ENCODE measurements at places on chromosomes 12 and 14.

DNA sequence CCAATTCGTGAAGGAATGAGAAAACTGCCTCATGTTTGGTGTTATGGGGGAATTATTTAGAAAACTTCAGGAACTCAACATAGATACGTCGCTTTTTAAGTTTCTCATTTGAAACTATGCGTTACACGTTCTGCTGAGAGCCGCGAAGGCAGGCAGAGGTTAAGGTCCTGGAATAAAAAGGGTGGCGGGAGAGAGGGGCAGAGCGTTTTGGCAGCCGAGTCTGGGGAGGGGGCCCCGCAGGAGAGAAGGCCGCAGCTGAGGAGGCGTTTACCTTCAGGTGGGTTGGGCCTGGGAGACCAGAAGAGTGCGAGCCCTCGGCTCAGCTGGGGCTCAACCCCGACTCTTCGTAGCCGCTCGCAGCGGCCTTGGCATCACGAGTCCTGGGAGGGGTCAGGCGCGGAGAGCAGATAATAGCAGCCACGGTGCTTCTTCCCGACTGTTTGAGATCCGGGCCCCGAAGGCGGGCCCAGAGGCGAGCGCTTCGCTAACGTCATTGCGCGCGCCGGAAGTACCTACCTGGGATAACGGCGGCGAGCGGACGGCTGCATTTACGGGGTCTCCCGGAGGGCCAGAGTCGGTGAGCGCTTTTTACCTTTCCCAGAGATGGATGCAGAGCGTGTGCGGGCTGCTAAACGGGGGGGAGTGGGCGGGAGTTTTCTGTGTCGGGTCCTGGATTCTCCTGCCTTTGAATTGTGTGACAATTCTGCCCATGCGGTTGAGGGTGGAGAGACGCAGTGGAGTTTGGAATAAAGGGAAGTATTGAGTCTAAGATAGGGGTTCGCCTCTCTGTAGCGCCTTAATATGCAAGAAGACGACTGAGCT, at the start of the genes PPHLN1 and ZCRB1:
PPHLN1 (plus strand) TSS at position 515 of the 822 bp plus-strand sequence. CDS start 9,736 bp downstream, outside the sequence.
ZCRB1 (minus strand) TSS at position 442 of the 822 bp plus-strand sequence. CDS start 1,992 bp downstream, outside the sequence.
- DNase-seq, result peak; percentile 68

DNA sequence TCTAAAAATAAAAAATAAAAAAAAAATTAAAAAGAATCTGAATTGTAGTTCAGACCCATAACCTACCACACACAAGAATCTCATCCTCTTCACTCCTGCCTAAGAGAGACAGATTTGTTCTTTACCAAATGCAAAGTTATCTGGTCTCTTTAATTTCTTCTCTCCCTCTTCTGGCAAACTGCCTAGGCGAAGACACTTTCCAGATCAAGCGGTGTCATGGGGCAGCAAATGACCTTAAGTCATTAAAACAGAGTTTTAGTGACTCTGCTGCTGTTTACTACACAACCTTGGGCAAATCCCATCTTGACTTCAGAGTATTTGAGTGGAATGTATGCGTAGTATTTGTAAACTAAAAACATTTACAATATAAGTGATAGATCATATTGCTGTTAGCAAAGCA, 60.9 kb upstream of the NID2 start:
- DNase-seq, result peak; percentile 34

GRCh38 chr12:49294804-49295081, 204 bp upstream of the PRPH start:
- DNase-seq, result no peak

GRCh38 chr12:120666571-120667390, 20.2 kb upstream of the MLEC start:
- no peak for DNase-seq

DNA sequence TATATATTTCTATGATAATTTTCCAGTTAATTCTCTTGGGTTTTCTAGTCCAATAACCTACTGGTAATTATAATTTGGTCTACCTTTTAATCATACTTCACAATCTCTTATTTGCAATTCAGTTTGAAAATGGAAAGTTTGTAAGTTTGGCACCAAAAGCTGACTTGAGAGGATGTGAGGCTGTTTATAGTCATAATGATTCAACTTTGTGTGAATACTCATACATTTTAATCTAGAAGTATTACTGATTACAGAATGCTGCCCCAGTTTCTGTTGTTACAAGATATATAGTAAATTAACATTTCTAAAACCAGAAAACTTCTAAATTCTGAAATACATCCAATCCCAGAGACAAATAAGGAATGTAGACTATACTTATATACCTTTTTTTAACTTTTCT, 158.2 kb downstream of the SLC38A4 start:
- DNase-seq, result peak; percentile 56

GRCh38 chr14:27090716-27091115, 492.9 kb upstream of the NOVA1 start:
- DNase-seq, result no peak

- DNase-seq, result peak; percentile 60
Measured at GRCh38 chr12:62191491-62192179, 68.6 kb upstream of the USP15 start.

DNA sequence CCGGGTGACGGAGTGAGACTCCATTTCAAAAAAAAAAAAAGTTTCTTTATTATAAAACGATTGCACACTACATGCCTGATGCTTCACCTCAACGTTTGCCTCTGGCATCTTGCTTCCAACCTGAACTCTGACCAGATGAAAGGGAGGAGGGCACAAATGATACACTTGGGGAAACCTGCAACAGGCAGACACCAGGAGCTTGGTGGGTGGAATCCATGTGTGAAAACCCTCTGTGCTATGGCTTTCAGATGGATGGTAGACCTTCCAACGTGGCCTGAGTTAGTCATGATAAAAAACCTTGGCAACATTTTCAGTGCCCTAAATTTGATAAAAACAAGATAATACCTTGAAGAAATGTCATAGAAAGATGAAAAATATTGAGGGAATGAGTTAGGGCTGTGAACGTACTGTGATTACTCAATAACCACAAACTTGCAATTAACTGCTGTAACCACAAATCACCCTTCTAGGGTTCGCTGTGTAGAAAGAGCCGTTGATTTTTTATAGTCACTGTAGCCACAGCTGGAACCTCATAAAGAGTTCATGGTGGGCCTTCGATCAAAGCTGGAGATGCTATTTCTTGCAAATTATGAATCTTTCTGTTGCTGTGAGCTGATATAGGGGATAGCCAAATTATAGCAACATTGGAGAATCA, 26.1 kb upstream of the GZMB start:
- no peak for DNase-seq

GRCh38 chr14:68041876-68042354, 222.3 kb downstream of the RAD51B start:
- no peak for DNase-seq

- DNase-seq, result peak; percentile 15
Measured at GRCh38 chr12:77433799-77434198, 368.4 kb upstream of the E2F7 start.

Measured in fibroblast of mammary gland (primary cell).